ENCODE measurements at places on chromosomes 5 and 9. TPM values are rescaled to one million over a fixed set of nuclear protein-coding genes. Genes with fewer than 3 reads are reported as not detected.

The IL9 gene
- not detected for total RNA-seq

DNA sequence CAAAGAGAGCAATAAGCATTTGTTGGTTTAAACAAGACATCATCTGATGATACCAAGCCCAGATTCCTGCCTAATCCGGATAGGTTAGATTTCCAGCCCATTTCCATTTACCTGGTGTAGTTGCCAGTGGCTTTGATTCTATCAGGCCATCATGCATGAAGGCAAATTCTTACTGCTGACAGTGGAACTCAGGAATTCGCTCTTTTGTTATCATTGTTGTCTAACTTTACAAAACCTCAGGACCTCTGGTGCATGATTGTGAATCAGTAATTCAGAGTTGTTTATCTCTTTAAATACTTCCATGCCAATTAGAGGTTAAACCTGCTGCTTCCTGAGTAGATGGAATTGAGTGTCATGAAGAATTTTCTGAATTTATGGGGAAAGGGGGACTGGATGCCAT is 76.5 kb downstream of the C9orf152 start:
- no peak for DNase-seq

The SMIM33 gene
- total RNA-seq = 0.17 TPM

- DNase-seq = no peak
Observed at GRCh38 chr9:111455638-111456037, 28.5 kb downstream of the ECPAS start.

The HAVCR2 gene
- total RNA-seq = 9.6 TPM

The ADAMTS19 gene
- 0.20 TPM for total RNA-seq

The F2RL2 gene
- total RNA-seq = 1.9 TPM

- DNase-seq = no peak
Observed at GRCh38 chr5:64884541-64884940, 115.8 kb downstream of the CWC27 start.

- no peak for DNase-seq
Observed at GRCh38 chr9:81976351-81976750, 12.2 kb upstream of the SPATA31D1 start.

The CRHBP gene
- total RNA-seq = 1.5 TPM

- DNase-seq = peak; percentile 22
Observed at GRCh38 chr5:170681013-170681433, 102.5 kb upstream of the GABRP start.

GRCh38 chr9:120431268-120431667 is 148.7 kb downstream of the CDK5RAP2 start:
- no peak for DNase-seq

GRCh38 chr5:170290498-170290897 is 7.1 kb downstream of the LCP2 start:
- no peak for DNase-seq

DNA sequence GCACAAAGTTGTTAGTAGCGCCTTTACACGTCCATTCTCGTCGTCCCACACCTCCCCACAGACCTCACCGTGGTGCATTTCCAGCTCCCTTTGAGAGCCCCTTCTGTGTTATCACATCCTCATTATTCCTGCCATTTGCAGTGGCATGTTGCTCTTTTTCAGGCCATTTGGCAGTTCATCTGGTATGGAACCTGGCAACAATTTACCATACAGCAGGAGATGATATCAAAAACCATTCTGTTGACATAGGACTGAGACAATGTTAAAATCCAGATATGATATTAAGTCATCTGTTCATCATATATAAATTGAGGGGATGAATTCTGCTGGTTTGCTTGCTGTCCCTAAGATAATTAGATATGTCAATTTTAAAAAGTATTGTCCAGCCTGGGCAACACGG is 83.0 kb downstream of the TMEM174 start:
- DNase-seq = no peak

GRCh38 chr9:107972346-107972745 is 482.8 kb upstream of the KLF4 start:
- DNase-seq = no peak

DNA sequence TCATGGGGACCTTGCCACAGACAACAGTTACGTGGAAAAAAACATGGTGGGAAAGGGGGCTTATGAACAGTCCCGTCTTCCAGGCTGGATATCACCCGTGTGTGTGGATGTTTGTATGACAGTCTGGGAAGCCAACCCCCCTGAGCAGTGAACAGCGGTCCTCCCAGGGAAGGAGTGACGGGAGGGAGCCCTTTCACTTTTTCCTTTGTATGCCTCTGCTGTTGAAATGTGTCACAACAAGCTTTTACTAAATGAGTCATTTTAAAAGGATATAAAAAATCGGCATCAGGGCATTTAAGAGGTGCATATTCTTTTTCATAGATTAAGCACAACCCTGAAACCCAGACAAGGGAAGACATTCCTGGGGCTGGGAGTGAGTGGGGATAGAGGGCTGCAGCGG is 5.1 kb downstream of the MYMK start:
- DNase-seq = no peak

DNA sequence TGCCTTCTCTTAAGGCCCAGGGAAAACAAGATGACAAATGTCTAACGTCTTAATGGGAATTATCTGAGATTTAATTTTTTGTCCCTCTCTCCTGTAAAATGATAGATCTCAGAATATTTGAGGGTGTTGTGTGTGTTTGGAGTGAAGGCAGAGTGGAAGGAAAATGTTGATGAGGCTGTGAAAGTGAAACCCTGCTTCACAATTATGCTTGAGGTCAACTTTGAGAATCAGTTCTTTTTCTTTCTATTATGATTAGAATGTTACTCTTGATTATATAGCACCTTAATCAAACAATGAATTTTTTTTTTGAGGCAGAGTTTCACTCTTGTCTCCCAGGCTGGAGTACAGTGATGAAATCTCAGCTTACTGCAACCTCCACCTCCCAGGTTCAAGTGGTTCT is 5.5 kb upstream of the LOX start:
- DNase-seq = no peak

- DNase-seq = peak; percentile 47
Observed at GRCh38 chr5:56447232-56447631, 214.1 kb upstream of the ANKRD55 start.

GRCh38 chr5:59609501-59610265 is 283.8 kb downstream of the PDE4D start:
- DNase-seq = no peak

GRCh38 chr5:118551716-118552115 is 436.6 kb downstream of the DTWD2 start:
- DNase-seq = no peak

DNA sequence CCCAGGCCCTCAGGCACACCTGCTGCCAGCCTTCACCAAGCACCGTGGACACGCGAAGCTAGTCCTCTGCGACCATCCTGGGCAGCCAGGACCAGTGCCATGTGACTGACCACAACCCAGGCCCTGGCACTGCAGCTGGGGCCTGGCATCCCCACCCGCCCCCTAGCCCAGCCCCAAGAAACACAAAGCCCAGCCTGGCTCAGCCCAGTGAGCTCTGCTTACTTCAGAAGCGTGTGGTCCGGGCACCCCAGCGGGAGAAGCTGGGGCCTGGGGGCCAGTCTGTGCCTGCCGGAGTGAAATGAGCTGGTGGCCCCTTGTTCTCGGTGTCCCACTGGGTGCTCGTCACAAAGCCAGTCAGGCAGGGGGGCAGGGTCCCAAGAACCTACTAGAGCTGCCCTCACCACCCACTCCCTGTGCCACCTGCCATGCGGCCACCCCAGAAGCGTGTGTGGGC is 87.9 kb downstream of the KCNT1 start:
- no peak for DNase-seq

GRCh38 chr9:125784286-125785049 is 37.3 kb downstream of the PBX3 start:
- no peak for DNase-seq

GRCh38 chr5:136924490-136924889 is 559.1 kb upstream of the TRPC7 start:
- no peak for DNase-seq

DNA sequence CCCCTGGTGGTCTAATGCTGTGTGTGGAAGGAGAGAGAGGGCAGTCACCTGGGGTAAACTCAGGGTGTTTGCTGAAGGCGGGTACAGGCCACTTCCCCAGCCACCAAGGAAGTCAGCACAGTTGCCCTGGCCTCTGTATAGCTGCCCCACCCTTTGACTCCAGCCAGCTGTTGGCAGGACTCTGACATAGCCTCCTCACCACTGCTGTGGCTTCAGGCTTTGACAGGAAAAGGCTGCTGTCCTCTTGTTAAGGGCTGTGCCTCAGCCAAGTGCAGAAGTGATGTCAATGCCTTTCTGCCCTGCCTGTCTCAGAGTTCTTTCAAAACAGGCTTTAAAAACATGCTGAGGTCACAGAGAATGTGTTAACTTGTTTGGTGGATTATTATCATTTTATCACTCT is 487.2 kb upstream of the KLF4 start:
- DNase-seq = peak; percentile 14

- DNase-seq = no peak
Observed at GRCh38 chr9:99778836-99779235, 42.8 kb upstream of the NR4A3 start.

DNA sequence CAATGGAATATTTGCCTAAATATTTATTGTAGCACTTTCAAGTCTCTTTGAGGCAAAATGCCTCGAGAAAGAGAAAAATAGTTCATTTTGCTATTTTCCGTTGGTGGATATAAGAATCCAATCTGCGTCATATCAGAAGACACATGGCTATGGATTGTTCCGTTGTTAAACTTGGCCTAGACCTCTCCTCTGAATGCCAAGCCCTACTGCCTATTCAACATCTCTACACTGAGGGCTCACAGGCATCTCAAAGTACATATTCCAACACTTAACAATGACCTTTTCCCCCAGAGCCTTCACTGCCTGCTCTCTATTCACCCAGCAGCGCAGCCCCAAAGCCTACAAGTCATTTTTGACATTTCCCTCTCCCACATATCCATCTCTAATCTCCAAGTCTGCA is 350.1 kb downstream of the GLIS3 start:
- DNase-seq = no peak

The PCDHGB5 gene
- total RNA-seq = 12.4 TPM

The ANKRD18A gene
- 11.8 TPM for total RNA-seq

GRCh38 chr5:1564182-1564748 is 40.5 kb upstream of the LPCAT1 start:
- DNase-seq = peak; percentile 62

- DNase-seq = peak; percentile 5
Observed at GRCh38 chr5:135253601-135254178, 145.3 kb downstream of the MACROH2A1 start.

GRCh38 chr5:161546470-161547301 is at the start of gene GABRB2:
TSS of gene GABRB2 (minus strand) at chr5:161546725. CDS start at chr5:161546643, 82 bp downstream.
- DNase-seq = peak; percentile 55

The PDE6A gene
- total RNA-seq = not detected

DNA sequence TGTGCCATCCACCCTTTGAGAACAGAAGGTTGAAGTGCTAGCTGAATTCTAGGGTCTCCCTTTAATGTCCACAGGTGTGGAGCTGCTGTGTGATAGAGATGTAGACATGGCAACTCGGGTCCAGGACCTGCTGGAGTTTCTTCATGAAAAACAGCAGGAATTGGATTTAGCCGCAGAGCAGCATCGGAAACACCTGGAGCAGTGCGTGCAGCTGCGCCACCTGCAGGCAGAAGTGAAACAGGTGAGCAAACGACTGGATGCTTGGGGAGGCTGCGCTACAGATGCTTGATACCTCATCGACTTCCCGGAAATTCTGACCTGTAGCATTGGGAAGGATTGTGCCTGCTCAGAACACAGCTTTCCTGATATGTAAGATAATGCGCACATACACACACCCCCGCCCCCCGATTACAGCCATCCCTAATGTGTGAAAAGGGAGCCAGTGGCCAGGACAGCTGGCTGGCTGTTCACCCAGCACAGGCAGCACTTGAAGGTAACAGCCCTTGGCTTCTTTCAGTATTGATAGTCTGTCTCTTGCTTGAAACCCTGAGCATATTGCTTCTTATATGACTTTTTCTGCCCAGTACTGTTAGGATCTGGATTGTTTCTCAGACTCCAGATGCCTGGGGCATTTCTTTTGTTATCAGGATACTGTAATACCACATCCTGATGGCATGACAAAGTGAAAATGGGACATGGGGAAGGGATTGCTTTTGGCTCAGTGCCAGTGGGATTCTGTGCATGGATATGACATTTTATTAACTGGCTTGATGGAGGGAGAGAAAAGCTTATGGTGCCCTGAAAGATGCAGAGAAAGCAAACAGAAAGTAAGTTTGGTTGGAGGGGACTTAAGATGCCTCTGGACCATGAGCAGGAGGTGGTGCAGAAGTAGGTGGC is 216.8 kb upstream of the OTULINL start:
- no peak for DNase-seq

The UBAP2 gene
- total RNA-seq = 34.3 TPM
